AG04449 (cell line): ENCODE measurements at places on chromosomes 4 and X.

GRCh38 chr4:116059361-116059760 lies 945.9 kb upstream of the NDST4 start:
- DNase-seq: no peak

- no peak for DNase-seq
Measured at GRCh38 chr4:154407443-154407842, 84.2 kb downstream of the DCHS2 start.

DNA sequence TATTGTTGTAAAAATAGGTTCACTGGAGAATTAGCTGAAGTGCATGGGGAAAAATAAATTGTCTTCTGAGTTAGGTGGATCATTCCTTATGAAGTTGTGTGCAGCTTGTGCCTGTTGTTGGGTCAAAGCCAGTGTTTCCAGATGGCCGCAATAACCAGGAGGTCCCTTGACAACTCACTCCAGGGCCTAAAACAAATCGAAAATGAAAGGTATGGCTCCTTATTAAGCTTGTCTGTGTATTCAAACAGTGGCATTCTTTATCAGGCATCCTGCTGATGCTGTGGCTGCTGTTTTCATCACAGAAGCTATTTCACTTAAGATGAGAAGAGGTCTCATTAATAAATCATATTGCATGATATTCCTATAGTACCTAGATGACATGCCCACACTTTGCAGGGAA lies 80.2 kb downstream of the GRIA2 start:
- no peak for DNase-seq

DNA sequence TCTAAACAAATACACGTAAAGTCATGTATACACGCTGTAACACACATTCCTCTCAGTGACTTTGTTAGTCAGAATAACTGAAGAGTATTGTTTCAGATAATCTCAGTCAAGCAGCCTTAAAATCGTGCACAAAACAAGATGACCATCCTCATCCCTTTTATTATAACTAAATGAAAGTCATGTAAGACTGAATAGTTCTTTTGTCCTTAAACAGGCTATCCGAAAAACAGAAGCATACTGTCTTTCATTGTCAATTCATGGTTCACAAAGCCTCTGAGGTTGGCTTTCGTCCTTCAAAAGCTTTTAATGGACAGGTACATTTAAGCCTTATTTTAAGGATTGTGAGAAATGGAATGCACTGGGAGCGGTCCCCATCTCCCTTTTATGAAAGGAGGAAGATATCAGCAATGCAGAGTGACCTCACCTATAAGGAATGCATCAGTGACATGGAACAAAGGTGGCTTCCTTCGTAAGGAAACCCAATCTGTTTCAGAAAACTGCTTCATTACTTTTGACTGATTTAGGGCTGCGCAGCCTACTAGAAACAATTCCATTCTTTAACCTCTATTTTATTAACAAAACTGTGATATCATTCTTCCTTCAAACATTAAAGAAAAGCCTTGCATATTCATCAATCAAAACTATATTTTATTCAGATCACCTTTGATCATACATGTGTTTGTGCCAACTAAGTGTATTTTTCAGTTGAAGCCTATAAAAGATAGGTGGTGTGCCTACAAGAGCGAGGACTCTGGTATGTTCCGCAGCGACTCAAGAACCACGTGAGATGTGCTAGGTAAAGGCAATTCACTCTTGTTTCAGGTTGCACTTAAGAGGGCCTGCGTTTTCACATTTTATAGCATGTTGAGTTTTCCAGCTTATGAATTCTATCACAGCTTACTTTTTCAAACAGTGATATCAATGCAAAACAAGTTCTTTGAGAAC lies 19.2 kb downstream of the SH3RF1 start:
- no peak for DNase-seq

DNA sequence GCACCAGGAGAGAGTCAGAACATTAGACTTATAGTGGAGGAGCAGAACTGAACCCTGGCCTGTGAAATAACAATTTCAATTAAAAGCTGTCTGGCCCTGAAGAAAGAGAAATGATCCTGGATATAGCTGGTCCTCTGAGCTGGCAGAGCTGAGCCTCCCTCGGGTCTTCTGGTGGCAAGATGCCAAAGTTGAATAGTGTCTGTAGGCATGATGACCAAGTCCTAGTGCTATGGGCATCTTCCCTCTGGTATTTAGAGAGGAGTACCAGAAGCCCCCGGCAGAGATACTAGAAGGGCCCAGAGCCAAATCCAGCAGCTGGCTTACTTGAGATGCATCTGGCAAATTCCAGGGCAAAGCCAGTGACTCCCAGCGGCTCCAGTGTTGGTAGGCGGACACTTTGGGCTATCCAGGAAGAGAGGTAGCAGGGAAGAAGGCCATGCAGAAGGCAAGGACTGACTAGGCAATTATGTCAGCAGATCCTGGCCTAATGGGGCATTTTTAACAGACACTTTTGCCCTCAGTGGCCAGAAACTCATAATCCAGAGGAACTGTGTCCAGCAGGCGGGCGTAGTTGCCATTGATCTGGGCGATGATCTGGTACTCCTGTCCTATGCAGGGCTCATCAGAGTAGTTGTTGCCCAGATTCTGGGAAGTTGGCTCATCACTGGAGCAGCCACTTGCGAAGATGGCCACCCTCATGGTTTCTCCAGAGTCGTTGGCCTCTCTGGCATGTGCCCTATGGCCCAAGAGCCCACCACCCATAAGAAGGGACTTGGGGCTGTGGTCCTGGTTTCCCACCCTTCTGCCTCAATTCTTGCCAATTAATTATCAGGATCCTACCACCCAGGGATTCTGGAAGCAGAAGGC lies 17.9 kb downstream of the VSIG4 start:
- no peak for DNase-seq

DNA sequence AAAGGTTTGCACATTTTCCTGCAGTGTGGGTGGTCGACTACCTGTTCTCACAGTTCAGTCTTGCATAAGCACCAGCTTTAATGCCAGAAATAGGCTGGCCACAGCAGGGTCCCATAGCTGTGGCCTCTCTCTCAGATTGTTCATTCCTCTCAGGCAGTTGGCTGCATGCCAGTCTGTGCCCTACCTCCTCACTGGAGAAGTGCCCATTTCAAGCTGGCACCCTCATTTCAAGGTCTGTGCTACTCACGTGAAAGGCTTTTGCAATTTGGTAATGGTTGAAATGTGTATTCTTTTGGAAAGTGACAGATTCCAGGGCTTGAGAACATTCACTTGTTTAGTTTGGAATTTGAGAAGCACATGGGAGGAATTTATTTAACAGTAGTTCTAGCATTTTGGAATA lies 28.9 kb upstream of the MTMR1 start:
- DNase-seq: no peak

- peak; percentile 36 for DNase-seq
Measured at GRCh38 chr4:80036949-80037685, 35.9 kb downstream of the ANTXR2 start.

GRCh38 chr4:180788729-180789128 lies 1454.5 kb upstream of the TENM3 start:
- DNase-seq: no peak

DNA sequence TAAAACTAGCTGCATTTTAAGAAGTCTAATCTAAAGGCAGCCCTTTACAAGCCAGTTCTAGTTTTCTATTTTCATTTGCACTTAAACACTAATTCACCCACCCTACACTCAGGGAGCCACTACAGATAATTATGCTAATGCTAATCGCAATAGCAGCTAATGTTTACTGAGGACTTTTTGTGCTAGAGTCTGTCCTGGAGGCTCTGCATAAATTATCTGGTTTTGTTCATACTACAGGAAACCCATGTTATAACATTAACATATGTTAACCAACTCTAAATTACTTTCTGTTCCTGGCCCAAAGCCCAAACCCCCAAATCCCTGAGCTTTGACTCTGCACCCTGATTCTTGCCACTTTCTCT lies 480 bp upstream of the RADX start:
- DNase-seq: no peak

- DNase-seq: no peak
Measured at GRCh38 chr4:147942729-147943128, 210.8 kb downstream of the ARHGAP10 start.

DNA sequence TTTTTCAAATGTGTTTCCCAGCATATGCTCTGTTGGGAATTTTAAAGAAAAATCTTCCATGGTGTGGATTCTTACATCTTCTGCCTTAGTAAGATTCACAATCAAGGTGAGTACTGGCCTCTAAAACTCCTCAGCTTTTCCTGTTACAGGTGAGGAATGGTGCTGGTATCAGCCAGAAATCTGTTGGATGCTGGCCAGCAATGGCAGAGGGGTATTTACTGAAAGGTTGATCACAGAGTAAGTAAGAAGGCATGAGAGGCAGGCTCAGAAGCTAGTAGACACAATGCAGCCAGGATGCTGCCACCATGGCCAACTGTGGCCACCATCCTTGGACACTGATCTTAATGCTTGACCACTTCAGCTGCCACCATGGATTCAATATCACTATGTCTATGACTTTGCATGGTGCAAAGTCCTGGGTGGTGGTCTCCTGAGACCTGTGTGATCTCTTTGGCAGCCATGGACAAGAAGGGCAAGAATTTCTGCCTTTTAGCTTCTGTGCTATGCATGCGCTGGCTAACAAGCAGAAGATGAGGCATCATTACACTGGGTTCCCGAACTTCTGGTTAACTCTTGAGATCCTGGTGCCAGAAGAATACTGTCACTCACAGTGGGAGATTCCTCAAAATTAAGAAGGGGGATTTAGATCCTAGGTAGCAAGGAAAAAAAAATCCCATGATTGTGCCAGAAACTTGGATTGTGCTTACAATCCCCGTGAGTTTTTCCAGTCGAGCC lies 60.2 kb downstream of the CHRNA9 start:
- no peak for DNase-seq

GRCh38 chr4:39348371-39349315 lies 17.5 kb downstream of the RFC1 start:
- DNase-seq: peak; percentile 33

DNA sequence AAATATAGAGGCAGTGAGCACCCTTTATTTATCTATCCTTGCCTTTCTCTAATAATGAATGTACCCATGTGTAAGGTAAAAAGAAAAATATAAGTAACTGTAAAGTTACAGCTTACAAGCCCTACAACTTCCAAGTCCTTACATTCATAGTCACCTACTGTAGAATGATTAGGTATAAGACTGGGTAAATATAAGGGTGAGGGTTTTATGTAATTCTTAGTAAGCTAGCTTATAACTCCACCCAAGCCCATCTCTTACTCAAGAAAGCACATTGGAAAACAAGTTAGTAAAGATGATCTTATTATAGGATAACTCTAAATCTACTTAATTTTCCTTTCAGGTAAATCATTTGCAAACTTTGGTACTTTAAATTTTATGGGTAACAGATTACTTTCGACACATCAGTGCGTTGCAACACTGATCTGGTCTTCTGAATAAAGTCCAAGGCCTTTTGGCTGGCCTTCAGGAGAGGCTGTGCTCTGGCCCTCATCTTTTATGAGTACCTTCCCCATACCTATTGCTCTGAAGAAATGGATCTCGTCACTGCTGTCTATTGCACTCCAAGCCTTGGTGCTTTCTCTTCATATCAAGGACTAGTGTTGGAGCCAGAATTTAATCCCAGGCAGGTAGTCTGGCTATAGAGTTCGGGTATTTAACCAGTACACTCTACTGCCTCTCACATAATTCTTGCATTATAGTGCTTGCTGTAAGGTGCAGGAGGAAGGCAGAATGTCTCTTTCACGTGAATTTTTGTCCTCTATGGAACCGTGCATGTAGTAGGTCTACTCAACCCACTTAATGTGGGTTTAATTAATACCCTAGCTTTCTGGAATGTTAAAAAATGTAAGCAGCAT lies 443.6 kb upstream of the AR start:
- no peak for DNase-seq

DNA sequence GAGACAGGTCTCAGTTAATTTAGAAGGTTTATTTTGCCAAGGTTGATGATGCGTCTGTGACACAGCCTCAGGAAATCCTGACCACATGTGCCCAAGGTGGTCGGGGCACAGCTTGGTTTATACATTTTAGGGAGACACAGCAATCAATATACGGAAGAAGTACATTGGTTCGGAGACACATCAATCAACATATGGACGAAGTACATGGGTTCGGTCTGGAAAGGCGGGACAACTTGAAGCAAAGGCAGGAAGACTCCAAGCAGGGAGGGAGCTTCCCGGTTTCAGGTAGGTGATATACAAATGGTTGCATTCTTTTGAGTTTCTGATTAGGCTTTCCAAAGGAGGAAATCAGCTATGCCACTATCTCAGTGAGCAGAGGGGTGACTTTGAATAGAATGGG lies 225.2 kb upstream of the ZFP42 start:
- no peak for DNase-seq

DNA sequence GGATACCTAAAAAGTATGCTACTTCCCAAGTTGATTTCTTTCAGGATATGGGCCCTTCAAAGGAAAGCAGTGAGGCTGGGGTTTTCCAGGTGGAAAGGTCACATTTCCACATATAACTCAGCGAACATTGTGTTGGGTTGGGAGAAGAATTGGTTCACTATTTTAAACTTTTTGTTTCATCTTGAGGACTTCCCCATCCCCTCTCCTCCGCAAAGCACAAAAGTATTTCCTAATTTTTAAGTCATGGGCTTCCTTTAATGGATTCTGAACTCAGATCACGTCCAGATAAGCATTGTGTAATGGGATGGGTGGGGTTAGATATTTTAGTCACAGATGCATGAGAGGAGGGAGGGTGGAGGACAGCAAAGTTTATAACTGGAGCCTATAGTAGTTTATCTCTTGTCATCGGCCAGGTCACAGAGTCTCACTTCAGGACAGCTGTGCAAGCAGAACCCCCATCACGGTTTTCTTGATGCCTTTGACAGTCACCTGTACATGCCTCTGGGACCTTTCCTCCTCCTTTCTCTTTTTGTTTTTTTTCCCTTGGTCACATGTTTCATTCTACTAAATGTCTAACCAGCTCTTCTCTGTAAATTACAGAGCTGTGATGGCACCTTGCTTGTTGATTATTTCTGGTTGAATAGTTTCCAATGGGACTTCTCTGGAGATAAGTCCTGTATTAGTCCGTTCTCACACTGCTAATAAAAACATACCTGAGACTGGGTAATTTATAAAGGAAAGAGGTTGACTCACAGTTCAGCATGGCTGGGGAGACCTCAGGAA lies 115.4 kb downstream of the PTTG2 start:
- DNase-seq: no peak

GRCh38 chrX:100410901-100411801 lies 1.1 kb upstream of the PCDH19 start:
- DNase-seq: no peak

DNA sequence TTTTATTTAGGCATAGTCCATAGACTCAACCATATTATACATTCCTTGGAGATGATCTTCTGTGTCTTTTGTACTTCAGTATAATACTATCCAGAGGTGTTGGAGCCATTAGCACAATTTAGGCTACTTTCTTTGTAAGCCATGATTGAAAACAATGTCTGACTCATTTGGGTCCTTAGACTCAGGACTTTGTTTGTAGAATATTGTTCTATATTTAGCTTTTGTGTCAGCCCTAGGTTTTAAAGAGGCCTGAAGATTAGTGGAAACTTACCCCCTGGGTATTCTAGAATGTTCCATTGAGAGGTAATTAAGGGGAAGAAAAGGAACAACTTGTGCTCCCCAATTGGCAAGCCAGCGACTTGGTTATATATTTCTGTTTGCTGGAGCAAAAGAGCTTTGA lies 145.2 kb upstream of the SCML1 start:
- DNase-seq: no peak

- no peak for DNase-seq
Measured at GRCh38 chrX:68415316-68415715, 18.0 kb downstream of the OPHN1 start.
